ENCODE measurements at places on chromosomes 7 and 10.

DNA sequence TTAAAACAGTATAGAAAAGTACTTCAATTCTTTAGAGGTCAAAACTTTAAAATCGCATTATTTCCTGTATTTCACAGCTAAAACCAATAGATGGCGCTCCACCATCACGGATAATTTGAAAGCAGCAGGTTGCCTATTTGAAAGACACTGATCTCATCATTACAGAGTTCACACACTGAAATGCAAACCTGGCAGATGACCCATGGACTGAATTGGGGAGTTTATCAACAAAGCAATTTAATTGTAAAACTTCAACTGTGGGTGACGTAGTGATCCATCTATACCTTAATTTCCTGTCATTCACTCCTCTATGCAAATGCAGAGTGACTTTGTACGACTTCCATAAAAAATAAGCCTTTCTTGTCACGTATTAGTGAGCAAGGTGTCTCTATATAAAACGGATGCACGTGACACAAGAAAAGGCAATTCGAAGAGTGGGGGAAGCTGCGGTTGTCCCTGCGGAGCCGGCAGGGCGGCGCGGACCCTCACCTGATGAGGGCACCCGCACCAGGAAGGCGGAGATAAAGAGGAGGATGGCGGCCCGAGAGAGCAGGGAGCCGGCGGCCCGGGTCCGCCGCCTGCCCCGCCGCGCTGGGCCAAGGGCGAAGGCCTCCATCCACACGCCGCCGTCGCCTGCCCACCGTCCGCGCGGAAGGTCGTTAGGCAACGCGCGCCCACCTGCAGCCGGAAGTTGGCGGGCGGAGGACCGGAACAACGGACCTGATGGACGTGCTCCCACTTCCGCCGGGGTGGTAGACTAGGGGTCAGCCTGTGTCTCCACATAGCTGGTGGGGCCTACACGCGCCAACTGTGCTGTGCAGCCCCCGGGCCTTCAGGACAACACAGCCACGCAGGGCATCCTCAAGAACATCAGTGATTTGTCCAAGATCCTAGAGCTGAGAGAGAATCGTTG, at the start of gene ZPBP:
Gene ZPBP (minus strand): TSS at position 668 of the 913 bp plus-strand sequence. CDS start 52 bp downstream, at position 616.
- DNase-seq = peak; percentile 58

DNA sequence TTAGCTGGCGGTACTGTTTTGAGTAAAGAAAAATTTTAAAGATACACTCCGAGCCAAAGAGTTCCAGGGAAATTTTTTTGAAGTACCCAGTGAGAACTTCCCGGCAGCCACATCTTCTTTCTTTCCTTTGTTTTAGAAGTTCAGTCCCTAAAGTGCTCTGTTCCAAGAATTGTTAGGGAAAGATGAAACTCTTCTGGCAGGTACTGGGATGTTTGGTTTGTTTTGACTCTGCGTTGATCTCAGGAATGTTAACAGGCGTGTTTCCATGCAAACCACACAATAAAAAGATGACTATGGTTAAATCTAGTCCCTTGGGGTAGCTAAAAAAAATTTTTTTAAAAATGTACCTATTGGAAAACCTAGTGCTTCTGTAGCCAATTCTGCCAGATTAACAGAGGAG, 224.7 kb upstream of the PHYHIPL start:
- DNase-seq = no peak

DNA sequence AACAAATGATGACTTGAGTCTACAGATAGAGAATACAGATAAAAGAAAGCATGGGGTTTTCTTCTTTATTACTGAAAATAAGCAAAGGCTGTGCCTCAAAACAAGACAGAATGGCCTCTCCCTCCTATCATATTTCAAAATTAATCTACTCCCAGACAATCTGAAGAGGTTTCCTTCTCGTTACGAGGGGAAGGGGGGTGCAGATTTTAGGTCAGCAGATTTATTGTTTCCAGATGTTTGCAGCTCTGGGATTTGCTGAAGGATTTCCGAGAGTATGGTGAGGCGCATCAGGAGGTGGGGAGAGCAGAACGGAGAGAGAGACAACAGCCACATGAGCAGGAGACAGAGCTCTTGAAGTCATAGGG, 89.8 kb downstream of the KIAA1549 start:
- DNase-seq = no peak

DNA sequence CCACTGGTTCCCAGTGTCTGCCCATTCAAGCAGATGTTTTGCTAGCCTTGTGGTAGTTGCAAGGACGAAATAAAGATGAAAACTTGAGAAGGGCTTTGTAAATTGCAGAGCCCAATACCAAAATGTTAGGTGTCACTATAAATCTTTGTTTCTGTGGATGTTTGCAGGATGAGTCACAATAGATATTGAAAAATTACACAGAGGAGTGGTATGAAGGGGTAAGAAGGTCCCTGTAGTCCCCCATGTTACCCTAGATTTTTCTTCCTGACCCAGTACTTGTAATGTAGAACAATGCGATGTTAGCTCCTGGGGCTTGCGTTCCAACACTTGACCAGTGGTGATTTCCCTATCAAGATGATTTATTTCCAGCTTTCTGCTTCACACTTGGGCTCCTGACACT, 102.6 kb upstream of the LYZL1 start:
- DNase-seq = no peak

GRCh38 chr7:32616625-32617024, 121.3 kb downstream of the AVL9 start:
- no peak for DNase-seq

DNA sequence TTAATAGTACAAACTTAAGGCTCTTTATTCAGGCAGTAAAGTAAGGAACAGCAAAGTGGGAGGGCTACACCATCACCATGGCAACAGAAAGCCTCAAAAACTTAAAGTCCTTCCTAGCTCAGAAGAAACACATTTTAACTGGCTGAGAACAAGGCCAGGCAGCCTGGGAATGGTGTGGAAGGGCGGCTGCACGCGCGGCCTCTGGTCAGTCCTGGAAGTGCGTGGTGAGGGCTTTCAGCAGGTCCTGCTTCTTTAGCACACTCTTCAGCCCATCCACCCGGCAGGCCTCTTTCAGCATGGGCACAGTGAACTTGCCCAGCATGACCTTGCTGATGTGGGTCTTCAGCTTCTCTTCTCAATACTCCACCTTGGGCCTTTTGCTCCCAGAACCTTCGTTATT, 133.0 kb downstream of the CYP26A1 start:
- DNase-seq = no peak

GRCh38 chr10:1605121-1605520, 132.2 kb downstream of the ADARB2 start:
- DNase-seq = no peak

- no peak for DNase-seq
Observed at GRCh38 chr10:104340641-104341040, 2.4 kb upstream of the ITPRIP start.

GRCh38 chr10:96831200-96831866, 765 bp upstream of the LCOR start:
- no peak for DNase-seq

- no peak for DNase-seq
Observed at GRCh38 chr7:145265180-145265579, 429.3 kb upstream of the TPK1 start.

- DNase-seq = peak; percentile 26
Observed at GRCh38 chr7:8490391-8491045, 57.1 kb downstream of the NXPH1 start.

- no peak for DNase-seq
Observed at GRCh38 chr7:24939416-24939815, 40.6 kb downstream of the OSBPL3 start.

GRCh38 chr7:40393660-40394059, 258.9 kb downstream of the SUGCT start:
- DNase-seq = no peak

GRCh38 chr10:34032564-34032963, 698.1 kb upstream of the NRP1 start:
- DNase-seq = no peak

DNA sequence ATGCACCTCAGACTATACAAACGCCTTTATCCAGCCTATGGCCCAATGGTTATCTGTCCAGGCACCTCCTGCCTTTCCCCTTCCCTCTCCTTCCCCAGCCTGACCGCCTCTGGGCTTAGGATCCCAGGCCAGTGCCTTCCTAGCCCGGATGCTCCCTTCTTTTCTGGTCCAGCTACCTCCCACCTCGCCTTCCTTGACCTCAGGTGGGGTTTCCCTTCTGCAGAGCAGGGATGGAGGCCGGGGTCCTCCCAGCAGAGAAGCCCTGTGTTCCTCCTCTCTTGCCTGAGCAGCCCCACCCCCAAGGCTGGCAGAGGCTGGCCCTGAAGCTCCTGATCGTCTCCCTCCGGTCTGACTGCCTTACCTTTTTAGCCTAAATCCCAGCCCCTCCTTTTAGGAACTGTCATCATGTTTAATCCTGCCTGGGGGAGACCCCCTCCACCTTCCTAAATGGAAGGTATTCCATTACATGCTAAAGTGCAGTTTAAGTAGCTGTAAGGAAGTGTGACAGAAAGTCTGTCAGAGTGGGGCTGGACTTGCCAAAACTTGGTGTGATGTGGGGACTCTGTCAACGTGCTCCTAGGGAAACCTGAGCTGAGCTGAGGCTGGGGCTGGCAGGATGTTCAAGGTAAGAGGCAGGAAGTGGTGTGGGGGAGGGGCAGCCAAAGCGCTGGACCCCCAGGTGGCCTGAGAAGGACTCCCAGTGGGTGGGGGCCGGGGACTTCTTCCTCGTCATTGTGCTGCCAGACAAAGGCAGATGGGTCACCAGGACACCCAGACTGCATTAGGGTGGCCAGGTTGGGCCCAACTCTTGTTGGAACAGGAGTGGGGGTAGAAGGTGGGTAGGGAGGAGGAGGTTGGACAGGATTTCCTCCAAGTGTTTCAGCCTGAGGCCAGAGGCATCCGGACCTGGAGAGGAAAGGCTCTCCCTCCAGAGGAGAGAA, 39.5 kb downstream of the LBX1 start:
- no peak for DNase-seq

DNA sequence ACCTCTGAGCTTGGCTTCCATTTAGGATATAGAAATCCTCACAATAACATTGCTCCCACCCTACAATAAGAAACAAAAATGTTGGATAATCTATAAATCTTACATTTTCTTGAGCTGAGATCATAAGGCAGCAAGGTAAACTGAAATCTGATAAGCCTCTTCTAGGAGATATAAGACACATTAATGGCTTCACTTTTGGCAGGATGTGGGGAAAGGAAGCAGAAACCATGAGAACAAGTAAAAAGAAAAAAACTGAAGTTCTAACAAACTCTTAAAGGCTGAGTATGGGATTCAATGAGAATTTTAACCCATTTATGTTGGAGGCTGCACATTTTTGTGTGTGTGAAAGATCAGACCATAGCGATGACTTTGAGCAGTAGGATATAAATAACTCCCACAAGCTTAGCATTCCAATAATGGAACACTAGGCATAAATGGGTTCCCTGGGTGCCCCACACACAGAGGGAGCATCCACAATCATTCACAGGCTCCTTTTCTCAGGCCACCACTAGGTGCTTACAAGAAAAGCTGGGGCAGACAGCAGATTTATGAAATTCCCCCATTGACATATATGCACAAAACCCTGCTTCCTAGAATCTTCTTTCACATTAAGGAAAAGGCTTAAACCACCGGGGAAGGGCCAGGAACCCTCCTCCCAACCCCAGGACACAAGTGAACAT, 564.9 kb upstream of the MGMT start:
- DNase-seq = no peak

- no peak for DNase-seq
Observed at GRCh38 chr7:25787336-25787735, 364.7 kb upstream of the NFE2L3 start.

GRCh38 chr7:16348251-16348650, 73.1 kb downstream of the CRPPA start:
- no peak for DNase-seq

- no peak for DNase-seq
Observed at GRCh38 chr10:127216274-127216673, 19.9 kb upstream of the INSYN2A start.

GRCh38 chr7:24884401-24884800, 95.6 kb downstream of the OSBPL3 start:
- no peak for DNase-seq

DNA sequence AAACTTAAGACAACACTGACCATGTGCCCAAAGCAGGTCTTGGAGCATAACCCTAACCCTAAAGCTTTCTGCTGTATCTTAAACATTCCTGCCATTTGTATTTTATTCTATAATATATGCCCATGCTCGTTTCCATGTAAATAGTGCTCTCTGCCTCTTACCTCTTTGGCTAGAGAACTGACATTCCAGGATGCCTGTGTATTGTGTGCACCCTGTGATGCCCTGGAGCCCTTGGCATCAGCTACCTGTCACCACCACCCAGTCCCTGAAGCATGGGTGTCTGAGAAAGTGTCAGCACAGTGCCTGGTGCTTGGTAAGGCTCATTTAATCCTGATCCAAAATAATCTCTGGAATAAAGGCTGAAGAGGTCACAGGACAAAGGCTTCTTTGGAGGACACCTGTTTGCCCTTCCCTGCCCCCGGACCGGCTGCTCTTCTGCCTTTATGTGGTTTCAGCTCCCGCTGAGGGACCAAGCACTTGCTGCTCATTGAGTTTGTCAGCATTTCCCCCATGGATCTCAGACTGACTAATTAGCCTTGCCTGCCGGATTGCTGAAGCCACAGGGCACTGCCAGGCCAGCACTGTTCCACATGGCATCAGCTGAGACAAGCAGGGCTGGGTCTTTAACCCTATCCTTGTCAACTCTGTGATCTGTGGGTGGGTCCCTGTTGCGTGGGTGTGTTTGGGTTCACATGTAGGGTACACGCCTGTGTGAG, 139.1 kb upstream of the SORCS3 start:
- no peak for DNase-seq

DNA sequence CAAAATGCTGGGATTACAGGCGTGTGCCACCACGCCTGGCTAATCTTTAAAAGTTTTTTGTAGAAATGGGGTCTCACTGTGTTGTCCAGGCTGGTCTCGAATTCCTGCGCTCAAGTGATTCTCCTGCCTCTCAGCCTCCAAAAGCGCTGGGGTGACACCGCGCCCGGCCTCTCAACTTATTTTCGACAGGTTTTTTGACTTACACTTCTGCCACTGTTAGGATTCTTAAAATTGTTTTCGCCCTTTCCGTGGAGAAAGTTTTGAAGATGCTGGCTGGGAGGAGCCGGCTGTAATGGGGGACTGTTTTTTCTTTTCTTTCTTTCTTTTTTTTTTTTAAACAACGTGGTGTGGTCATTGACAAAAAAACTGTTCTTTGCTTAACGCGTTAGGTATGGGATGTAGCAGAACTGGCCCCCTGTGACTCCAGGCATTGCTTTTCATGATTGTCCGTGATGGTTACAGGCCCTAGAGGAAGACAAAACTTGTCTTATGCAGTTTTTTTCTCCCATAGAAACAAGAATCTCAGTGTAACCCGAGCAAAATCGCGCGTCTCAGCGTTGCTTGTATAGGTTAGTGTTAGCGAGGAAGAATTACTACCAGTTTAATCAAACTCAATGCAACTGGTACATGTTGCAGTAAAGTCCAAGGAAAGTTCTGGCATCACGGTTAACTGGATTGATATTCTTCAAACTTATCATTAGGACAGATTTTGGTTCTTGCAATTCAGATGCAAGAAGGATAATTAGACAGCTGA, 72.2 kb downstream of the DAGLB start:
- no peak for DNase-seq

All from SW480 (cell line).